ENCODE measurements at places on chromosomes 2 and 18.

DNA sequence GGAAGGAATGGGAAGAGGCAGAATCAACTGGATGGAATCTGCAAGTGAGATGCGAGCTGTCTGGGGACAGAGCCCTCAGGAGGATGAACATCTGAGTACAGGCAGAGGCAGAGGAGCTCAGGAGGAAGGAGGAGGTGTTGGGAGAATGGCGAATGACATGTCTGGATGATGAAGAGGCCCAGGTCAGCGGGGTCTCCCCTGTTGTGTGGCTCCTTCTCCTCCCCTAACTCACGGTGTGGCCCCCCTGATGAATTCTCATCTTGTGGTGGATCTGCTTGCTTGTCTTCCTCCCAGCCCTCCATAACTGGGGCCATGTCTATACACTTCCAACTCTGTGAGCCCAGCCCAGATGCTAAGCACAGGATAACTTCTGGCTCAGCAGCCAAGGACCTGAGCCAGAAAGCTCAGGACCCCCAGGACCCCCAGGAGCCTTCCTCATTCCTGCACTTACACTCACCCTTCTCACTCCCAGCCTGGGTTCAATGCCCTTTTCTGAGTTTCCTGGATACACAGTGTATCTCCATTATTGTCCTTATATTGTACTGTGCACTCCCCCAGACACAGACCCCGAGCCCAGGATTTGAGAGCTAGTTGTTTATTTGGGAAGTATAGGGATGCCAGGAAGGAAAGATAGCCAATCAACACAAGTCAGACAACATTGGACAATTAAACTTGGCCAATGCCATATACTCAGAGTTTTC lies 678.6 kb upstream of the HS6ST1 start:
- no peak for DNase-seq

DNA sequence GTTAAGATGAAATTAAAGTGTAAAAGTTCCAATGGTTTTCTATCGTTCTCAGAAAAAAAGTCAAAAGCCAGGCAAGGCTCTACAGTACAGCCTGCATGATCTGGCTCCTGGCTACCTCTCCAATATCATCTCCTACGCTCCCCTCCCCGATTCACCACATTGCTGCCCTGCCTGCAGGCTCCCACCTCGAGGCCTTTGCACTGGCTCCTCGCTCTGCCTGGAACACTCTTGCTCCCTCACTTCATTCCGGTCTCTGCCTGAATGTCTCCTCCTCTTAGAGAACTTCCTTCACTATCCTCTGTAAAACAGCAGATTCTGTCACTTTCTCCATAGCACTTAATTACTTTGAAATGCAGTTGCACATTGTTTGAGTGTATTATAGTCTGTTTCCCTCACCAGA lies 72.5 kb downstream of the KLF7 start:
- no peak for DNase-seq

GRCh38 chr18:79571211-79572092 lies 108.2 kb upstream of the CTDP1 start:
- no peak for DNase-seq

DNA sequence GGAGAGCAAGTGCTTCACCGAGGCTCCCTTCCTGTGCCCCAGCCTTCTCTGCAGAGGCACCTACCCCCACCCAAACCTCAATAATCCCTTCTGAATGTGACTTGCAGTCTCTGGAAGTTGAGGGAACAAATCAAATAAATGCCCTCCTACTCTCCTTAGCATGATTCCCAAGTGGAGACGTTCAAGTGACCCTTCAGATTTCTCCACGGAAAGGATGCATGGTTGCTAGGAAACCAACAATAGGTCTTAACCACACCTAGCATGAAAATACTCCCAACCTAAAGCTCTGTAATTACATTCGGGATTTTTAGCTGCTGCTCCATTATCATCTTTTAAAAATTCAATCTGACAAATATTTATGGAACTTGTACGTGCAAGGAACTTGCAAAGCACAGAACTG lies 50.2 kb upstream of the CABLES1 start:
- no peak for DNase-seq

- no peak for DNase-seq
Observed at GRCh38 chr2:100408104-100408503, 9.4 kb downstream of the CHST10 start.

DNA sequence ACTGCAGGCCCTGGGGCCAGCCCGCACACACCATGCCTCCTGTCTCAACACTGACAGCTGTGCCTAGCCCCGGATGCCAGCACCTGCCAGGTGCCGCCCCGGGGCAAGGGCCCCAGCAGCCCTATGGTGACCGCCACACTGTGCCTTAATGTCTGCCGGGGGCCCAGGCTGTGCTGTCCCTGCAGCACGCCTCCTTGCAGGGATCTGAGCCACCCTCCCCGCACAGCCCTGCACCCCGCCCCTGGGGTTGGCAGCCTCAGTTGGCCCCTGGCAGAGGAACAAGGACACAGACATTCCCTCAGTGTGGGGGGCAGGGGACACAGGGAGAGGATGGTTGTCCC lies 8.5 kb upstream of the CAPN10 start:
- no peak for DNase-seq

GRCh38 chr2:204207866-204208265 lies 271.3 kb downstream of the ICOS start:
- DNase-seq = no peak

DNA sequence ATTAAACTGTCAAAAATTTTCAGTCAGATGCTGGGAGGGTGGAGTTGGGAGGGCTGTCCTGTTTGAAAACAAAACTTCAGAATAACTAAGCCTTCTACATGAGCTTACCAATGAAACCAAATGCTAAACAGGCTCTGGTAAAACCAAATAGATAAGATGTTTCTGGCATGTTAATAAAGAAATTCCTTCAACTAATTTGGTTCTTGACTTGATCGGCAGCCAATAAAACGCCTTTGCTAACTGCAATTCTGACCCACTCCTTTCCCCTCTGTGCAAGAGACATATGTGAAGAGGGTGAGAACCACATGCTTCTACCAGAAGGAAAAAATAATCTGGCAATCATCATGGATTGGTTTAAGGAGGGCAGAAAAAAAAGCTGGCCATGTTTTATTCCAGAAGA lies 20.9 kb downstream of the MAP4K3 start:
- DNase-seq = no peak

GRCh38 chr18:46464926-46465655 lies 191.9 kb downstream of the LOXHD1 start:
- DNase-seq = no peak

GRCh38 chr2:225614915-225615314 lies 215.4 kb downstream of the NYAP2 start:
- no peak for DNase-seq

GRCh38 chr2:86223140-86223926 lies 24.1 kb downstream of the MRPL35 start:
- no peak for DNase-seq

DNA sequence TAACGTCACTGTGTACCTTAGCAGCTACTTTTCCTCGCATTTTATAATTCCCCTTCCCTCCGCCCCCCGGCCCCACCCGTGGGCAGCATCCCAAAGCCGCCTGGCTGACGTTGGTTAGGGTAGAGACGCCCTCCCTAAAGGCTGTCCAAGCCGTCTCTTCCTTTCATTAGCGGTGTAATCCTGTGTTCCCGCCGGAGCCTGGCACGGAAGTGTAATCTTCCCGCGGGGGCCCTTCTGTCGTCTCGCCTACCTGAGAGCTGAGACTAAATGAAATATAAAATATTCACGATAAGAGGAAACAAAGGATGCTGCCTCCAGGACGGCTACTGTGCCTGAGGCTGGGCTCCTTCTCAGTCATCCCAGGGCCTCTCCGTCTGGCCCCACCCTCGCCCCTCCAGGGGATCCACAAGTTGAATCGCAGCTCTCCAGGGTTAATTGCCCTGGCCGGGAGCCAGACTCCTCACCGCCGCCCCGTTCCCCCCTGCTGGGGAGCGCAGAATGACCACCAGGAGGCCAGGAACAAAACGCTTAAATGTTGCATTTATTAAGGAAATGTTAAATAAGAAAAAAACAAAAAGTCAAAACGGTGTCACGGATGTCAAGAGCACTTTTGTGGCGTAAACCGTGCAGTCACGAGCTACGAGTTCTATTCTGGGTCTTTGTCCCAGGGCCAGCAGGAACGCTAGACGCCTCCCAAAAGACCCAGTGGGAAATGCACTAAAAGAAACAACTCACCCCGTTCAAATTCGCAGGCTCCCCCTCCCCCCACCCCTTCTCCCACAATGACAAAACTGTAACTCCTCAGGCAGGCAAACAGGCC lies 1.5 kb downstream of the RPRM start:
- DNase-seq = no peak

GRCh38 chr18:58239879-58240278 lies 195.9 kb downstream of the NEDD4L start:
- no peak for DNase-seq

DNA sequence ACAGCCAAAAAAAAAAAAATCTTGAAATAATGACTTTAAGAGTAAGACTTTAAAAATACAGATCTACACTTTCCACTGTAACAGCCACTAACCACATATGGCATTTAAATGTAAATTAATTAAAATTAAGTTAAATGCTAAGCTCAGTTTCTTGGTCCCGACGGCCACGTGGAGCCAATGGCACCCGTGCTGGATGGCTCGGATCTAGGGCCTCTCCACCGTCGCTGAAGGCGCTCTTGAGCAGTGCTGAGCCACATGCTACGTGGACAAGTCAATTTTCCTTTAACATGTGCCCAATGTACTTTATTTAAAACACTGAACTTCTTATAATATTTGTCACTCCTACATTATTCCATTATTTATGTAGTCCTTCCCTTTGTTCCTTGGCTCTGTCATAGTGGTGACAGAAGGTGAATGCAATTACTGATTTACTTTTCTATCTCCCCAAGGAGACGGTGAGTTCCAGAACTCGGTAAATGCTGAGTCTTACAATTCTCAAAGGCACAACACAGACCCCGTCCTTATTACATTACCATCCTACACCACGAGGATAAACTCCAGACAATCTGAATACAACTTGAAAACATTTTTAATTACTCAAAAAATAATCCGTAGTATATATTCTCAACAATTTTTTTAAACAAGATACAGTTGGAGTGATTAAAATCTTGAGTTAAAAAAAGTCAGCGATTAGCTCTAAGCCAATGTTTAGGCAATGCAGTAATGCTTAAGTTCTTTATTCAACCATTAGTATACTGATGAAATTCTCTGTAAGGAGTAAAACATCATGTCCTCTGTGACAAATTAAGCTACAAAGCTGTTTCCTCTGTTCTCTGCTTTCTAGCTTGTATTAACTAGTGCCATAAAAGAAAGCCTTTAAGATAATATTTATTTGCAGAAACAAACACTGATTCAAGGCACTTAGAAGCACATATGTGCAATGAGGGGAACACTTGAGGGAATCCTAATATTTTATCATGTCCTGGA lies 95.1 kb downstream of the AFF3 start:
- no peak for DNase-seq

DNA sequence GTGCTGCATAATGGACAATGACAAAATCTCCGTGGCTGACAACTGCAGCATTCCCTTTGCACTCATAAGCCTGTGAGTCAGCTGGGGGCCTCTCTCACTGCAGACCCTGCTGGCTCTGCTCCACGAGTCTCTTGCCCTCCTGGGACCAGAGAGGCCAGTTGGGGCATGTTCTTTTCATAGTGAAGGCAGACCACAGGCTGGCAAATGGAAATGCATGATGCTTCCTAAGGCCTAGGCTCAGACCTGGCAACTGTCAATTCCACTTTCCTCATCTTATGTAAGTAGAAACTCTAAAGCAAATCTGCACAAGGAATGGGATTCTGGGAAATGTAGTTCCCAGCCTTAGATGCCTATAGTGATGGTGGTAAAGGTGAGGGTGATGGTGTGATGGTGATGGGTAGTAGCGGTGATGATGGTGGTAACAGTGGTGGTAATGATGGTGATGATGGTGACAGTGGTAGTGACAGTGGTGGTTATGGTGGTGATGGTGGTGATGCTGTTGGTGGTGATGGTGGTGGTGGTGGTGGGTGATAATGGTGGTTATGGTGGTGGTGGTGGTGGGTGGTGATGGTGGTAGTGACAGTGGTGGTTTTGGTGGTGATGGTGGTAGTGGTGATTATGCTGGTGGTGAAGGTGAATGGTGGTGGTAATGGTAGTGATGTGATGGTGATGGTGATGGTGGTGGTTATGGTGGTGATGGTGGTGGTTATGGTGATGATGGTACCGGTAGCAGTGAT lies 185.8 kb upstream of the ARL4C start:
- DNase-seq = no peak

DNA sequence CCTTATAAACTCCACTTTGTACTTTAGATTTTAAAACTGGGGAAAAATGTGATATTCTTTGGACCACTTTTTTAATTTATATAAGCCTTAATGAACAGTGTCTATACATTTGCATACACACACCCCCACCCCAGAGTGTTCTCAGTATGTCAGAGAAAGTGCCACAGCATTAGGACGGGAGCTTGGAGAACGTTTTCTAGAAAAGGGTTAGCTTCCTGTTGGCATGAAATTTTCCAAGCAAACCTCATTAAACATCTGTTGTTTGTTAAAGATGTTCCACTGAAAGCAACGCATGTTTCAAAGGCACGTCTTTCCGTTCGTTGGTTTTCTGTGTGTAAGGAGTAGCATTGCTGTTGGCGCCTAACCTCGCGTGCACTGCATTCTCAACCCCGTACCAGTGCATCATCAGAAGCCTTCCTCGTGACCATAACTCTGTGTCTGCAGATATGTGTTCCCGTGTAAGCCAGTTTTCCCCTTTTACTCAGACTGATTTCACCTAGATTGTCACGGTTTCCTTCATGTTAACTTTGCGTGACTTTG lies 228.5 kb downstream of the ALPK2 start:
- peak; percentile 15 for DNase-seq

- no peak for DNase-seq
Observed at GRCh38 chr18:61574665-61575064, 241.4 kb downstream of the CDH20 start.

GRCh38 chr2:145421841-145422240 lies 901.9 kb upstream of the ZEB2 start:
- no peak for DNase-seq

DNA sequence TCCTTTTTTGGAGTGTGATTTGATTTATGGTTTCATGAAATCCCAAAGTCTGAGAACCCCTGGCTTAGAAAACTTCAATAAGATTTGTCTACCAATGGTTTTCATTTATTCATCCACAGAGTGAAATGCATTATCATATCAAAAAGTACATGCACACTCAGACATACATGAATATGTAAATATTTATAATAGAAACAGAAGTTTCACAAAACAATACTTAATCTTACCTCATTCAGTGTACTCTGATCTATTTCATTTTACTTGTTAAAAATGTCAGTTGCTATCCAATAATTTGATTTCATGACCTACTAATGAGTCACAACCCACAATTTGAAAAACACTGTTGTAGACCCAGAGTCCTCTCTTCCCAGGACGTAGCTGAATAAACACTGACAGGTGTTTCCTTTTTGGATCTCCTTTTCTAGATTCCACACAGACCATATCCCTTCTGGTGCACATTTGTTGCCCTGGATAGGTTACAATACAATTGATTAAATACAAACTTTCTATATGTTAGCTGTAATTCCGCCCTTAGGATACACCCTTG lies 10.4 kb upstream of the CAVIN2 start:
- no peak for DNase-seq

GRCh38 chr2:191250400-191250799 lies 5.2 kb downstream of the MYO1B start:
- DNase-seq = no peak

DNA sequence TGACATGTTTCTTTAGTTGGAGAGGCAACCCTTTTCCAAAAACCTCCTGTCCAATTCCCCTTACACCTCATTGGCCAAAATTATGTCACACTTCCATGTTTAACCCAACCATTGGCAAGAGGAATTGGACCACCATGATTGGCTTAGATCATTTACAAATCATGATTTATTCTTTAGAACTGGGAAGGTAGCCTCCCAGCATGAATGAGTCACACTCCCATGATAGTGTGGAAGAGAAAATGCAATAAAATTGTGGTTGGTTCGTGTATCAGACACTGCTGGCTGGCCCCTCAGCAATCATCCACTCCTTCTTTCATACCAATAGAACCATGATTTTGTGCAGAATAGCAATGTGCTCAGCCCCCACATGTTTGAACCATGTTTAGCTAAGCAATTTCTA lies 156.6 kb upstream of the ACVR2A start:
- no peak for DNase-seq
